ENCODE measurements at places on chromosomes 5 and 9.

- no peak for DNase-seq
These were observed 1043.4 kb upstream of the CDH10 start for GRCh38 chr5:25688156-25688555.

- DNase-seq = peak; percentile 63
These were observed 5.6 kb downstream of the C5orf24 start for GRCh38 chr5:134851307-134851923.

- no peak for DNase-seq
These were observed 10.6 kb downstream of the VAV2 start for GRCh38 chr9:133981589-133981957.

DNA sequence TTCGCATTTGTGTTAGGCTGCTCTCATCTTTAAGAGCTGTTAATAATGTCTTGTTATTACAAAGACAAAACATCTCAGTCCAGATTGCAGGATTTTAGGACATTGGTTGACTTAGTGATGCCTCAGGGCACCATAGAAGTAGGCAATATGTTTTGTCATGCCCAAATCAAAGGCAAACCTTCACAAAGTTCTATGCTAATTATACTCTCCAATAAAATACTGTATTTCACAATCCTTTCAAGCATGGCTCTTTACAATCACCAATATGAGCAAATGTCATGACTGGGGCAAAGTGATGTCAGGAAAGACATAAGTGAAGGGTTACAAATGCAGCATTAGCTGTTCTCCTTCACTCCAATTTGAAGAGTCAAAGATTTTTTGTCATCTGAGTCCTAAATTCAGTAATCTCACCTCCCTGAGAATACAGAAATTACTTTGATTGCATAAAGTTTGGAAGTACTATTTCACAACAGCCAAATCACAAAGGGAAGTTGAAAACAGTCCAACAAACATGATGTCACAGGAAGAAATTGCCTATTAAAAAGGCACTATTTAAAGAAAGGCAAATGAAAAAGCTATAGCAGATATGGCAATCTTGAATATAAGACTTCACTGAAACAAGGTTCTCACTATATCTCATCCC lies 303.2 kb downstream of the PRR16 start:
- DNase-seq = peak; percentile 68

GRCh38 chr9:99822109-99822805 lies 572 bp downstream of the NR4A3 start:
- DNase-seq = peak; percentile 48

GRCh38 chr5:155140646-155141045 lies 127.1 kb downstream of the KIF4B start:
- DNase-seq = no peak

GRCh38 chr5:81719743-81720345 lies 31.1 kb downstream of the SSBP2 start:
- no peak for DNase-seq

DNA sequence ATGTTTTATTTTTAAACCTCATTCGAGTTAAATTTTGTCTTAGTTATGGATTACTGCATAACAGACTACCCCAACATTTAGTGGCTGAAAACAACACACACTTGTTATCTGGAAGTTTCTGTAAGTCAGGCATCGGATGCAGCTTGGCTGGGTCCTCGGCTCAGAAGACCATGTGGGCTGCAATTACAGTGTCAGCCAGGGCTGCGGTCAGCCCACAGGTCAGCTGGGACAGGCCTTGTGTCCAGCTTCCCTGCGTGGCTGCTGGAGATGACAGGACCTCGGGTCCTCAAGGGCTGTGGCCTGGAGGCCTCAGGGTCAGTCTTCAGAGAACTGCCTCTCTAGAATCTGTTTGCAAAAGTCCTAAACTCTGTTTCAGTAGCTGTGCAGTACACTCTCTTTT lies 219.0 kb upstream of the IRX1 start:
- DNase-seq = no peak

DNA sequence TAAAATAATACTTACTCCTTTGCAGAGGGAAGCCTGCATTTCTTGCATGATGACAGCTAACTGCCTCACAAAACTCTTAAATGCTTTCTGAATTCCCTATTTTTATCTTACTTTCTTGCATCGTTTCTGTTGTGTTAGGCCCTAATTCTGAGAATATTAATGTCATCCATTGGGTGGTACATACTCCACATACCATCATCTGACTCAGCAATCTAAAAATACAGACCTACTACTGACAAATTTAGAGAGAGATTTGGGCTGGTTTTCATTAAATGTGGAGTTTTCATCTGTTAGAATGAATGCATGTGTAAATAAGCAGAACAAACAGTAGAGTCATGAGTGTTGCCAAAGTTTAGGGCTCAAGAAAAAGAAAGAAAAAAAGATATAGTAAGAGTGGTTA lies 26.5 kb upstream of the KCNN2 start:
- peak; percentile 64 for DNase-seq

- DNase-seq = no peak
These were observed 399.7 kb downstream of the TLE1 start for GRCh38 chr9:81289622-81290021.

- no peak for DNase-seq
These were observed 59.5 kb downstream of the PIK3R1 start for GRCh38 chr5:68274847-68275651.

DNA sequence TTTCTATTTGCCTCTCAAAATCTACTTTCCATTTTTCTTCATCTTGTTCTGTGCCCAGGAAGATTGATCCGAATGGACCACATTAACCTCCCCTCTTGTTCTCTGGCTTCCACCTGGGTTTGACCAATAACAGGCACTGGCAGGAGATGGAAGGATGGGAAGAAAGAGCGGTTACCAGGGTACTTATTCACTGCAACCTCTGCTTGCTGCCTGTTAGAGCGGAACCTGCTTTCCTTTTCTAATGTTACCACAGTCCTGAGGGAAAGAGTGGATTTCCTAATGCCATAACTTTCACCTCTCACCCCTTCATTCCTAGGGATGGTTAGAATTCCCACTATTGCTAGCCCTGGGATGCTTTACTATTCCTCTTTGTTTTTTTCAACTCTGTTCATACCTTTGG lies 262.1 kb downstream of the RFX3 start:
- no peak for DNase-seq

- no peak for DNase-seq
These were observed 2.4 kb downstream of the ZNF483 start for GRCh38 chr9:111527347-111527746.

DNA sequence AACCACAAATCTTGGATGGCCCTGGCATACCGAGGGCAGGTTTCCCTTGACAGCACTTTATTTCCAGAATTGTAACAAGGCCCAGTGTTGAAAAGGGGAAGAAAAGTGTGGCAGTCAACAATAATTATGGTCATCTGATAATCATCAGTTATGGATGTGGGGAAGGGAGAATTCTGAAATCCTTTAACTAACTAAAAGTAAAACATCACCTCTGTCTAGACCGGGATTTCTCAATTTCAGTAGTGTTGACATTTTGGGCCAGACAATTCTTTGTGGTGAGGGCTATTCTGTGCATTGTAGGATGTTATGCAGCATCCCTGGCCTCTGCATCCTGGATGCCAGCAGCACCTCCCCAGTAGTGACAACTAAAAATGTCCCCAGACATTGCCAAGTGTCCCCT lies 140.4 kb downstream of the PSAT1 start:
- peak; percentile 55 for DNase-seq
